ENCODE measurements at places on chromosomes 5 and 9. TPM values are rescaled to one million over a fixed set of nuclear protein-coding genes. Genes with fewer than 3 reads are reported as not detected.

Gene PCDHGA9
- total RNA-seq: not detected

GRCh38 chr9:966870-967269 is 9.6 kb upstream of the DMRT3 start:
- H3K4me3 ChIP-seq: no peak overlapping the region
- peaks cover 49% of the 10 kb centered on the region for H3K27me3 ChIP-seq
- H3K36me3 ChIP-seq: no peaks in the 10 kb centered on the region

- H3K4me3 ChIP-seq: no peak overlapping the region
- no peak overlapping the region for H3K27ac ChIP-seq
These were observed 73.6 kb upstream of the DAB2 start for GRCh38 chr5:39498278-39498952.

GRCh38 chr9:33331377-33331891 is 41.1 kb downstream of the NFX1 start:
- peaks cover 9% of the 10 kb centered on the region for H3K36me3 ChIP-seq
- no peaks in the 10 kb centered on the region for H3K4me1 ChIP-seq
- DNase-seq: no peak
- no peaks in the 10 kb centered on the region for H3K27me3 ChIP-seq

All from T-cell (primary cell).